BJ (cell line): ENCODE measurements at places on chromosomes 3 and 15.
A peak's percentile ranks its signal among the peaks of the same experiment; 100 is the strongest.

GRCh38 chr3:37145611-37146010 is 28.8 kb downstream of the LRRFIP2 start:
- no peak for DNase-seq

GRCh38 chr3:52240059-52240885 is 1.3 kb upstream of the TWF2 start:
- peak; percentile 77 for DNase-seq

DNA sequence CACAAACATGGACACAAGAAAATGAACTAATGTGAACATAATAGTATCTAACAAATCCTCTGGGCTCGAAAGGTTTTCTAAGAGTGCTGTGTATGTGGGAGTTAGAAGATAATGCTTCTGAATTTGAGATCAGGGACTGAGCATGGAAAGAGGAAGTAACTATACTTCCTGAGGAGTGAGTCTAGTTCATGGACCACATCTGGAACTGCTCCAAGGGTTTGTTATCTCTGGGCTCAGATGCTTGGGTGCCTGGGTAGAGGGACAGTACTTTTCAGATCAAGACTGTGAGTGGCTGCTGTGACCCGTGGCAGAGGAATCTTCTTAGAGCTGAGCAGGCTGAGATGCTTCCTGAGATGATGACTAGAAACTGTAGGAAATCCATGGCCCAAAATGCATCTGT is 28.5 kb downstream of the TBC1D23 start:
- DNase-seq = no peak

- DNase-seq = no peak
Measured at GRCh38 chr3:126464093-126464492, 11.6 kb downstream of the ZXDC start.

DNA sequence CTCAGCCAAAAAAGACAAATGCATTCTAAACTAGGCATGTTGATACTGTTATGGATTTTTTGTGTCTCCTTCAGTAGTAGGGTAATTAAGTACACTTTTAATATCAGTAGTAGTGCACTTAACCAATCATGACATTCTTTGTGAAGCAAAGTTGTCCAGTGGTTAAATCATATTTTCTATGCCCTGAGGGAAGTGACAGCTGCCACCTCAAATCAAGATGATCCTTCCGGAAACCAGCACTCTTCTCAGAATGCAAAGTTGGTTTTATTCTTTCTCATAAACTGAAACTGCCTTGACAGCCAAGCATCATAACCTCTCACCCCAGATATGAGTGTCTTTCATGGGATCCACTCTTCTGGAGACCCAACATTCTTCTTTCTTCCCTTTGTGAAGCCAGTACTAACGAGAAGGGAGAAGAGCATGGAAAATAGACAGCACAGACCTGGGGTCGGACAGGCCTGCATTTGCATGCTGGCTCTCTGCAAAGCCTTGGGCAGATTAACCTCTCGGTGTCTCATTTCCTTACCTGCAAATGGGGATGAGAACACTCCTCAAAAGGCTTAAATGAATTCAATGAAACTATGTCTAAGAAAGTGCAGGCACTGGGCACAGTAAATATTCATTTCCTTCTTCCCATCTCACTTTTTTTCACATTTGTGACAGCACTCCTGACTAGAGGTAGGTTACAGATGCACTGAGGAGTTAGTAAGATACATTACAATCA is 13.2 kb downstream of the AAGAB start:
- DNase-seq = no peak

GRCh38 chr3:96576935-96577334 is 237.5 kb upstream of the EPHA6 start:
- no peak for DNase-seq

DNA sequence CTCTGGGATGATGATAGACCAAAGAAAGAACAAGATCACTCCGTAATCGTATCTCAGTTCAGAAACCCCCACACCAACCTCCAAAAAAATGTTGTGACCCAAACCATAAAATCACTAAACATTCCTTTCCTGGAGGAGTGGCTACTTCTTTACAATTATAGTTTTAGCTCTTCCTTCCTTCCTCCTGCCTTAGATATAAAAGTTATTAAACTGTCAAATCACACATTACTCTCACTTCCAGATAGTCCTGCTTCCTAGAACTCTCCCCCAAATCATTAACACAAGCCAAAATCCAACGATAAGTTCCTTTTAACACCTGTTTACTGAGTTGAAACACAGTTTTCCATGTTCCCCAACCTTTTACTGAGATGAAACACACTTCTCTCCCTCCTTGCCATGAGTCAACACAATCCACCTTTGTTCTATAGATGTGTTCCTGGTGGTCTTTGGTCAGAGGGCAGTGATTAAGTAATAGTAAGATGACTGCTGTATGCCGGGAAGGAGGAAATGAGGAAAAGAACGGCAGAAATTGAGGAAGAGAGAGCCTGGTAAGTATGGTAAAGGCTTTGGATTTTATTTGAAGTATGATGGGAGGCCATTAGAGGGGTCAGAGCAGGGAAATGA is 8.3 kb upstream of the CRYGS start:
- no peak for DNase-seq

DNA sequence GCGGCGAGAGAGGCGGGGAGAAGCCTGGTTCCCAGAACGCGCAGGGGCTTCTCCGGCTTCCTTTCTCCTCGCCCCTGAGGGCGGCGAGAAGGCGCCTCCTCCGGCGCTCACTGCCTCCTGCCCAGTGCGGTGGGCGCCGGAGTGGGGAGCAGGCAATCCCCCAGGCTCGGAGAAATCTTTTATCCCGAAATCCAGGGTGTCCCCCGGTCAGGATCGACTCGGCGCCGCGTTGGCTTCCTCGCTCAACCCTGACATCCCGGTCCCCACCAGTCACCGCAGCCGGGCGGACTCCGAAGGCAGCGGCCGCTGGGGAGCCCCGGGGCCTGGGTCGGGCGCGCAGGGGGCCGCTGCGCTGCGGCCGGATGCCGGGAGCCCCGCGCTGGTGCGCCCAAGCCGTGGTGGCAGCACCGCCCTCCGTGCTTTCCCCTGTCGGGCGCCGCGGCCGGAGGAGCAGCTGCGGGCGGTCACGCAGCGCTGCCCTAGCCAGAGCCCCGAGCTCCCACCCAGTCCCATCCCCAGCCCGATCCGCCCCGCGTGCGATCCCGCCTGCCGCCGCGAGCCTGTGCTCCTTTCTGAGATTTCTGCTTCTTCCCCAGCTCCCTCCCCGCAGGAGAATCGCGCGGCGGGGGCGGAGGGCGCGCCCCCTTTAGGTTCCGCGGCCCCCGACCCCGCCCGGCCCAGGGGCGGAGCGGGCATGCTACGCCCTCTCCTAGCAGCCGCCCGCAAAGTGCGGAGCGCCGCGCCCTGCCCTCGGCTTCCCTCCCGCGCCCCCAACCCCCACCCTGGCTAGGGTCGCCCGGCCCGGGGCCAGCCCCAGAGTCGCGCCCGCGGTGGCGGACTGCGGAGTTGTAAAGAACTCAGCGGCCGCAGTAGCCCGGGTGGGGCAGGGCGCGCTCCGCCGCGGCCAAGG is 683 bp upstream of the CACNA2D3 start:
- no peak for DNase-seq

DNA sequence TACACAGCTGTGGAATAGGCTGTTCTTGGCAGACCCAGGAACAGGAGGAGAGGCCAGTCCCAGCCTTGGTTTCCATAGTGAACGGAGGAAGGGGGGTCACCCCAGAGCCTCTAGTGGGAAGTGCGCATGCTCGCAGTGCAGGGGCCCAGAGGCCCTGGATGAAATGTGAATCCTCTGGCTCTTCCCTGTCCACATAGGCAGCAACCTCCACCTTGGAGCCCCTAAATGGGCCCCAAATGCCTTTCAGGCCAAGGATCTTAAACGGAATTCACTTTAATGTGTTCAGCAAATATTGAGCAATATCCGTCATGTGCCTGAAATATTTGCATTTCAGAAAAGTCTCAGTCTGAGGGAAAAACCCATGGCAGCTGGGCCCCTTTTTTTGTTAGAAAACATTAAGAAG is 3.3 kb upstream of the NDN start:
- DNase-seq = no peak

DNA sequence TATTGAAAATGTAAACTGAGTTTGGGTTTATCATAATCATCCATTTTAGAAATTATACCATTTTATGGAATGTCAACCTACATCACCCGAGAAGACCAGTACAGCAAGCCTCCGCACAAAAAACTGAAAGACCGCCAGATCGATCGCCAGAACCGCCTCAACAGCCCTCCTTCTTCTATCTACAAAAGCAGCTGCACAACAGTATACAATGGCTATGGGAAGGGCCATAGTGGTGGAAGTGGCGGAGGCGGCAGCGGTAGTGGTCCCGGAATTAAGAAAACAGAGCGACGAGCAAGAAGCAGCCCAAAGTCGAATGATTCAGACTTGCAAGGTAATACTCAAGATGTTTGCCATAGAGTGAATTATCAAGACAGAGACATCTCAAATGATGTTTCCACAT is 197.0 kb downstream of the GHSR start:
- no peak for DNase-seq

GRCh38 chr3:97613139-97613538 is 151.4 kb upstream of the ARL6 start:
- DNase-seq = no peak

GRCh38 chr3:186075489-186075888 is 33.4 kb downstream of the ETV5 start:
- DNase-seq = no peak

DNA sequence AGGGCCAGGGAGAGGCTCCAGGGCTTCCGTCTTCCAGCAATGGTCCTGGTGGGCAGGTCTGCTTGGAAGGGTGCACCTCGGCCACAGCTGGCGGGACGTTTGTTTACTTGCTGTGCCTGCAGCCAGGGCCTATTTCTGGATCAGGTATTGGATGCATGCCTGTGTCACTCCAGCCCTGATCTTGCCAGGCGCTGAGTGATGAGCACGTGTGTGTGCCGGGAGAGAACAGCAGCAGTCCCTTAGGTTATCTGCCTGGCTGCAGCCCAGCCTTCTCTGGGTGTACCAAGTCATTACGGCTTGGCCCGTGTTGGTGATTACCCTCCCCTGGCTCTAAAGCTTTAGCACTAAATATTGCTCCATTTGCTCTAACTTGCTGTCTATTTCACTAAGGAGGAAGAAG is 14.9 kb downstream of the CCDC32 start:
- no peak for DNase-seq

DNA sequence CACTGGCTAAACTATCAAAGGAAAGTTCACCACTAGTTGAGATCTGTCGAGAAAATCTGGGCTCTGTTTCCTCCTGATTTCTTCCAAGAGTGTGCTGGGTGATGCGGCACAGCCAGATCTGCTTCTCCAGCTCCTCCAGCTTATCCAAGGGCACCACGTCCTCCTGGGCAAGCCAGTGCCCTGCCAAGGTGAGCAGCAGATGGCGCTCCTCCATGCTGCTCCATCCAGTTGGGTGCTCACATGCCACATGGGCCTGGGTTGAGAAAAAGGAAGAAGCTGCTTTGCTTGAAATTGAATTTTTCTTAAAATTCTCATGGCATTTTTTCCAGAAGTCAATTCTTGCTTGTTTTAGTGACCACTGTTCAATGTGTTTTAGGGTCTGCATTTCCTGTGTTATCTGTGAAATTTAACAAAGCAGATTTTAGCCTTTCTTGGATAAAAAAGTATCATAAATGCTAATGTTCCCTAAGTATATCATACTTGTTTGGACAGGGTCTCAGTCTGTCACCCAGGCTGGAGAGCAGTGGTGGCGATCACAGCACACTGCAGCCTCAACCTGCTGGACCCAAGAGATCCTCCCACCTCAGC is 47.3 kb downstream of the EIF3J start:
- DNase-seq = no peak

DNA sequence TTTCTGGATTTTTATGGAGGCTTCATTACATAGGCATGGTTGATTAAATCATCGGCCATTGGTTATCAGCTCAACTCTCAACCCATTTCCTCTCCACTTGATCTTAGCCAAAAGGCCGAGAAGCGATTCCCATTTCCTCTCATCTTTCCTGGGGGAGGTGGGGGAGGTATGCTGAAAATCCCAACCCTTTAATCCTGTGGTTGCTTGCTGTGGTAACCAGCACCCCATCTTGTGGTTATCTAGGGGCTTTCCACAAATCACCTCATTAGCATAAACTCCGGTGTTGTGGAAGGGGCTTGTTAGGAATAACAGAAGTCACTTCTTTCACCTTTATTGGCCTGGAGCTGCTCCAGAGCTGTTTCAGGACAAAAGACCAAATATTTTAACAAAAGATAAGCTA is 20.9 kb downstream of the PDE8A start:
- no peak for DNase-seq

DNA sequence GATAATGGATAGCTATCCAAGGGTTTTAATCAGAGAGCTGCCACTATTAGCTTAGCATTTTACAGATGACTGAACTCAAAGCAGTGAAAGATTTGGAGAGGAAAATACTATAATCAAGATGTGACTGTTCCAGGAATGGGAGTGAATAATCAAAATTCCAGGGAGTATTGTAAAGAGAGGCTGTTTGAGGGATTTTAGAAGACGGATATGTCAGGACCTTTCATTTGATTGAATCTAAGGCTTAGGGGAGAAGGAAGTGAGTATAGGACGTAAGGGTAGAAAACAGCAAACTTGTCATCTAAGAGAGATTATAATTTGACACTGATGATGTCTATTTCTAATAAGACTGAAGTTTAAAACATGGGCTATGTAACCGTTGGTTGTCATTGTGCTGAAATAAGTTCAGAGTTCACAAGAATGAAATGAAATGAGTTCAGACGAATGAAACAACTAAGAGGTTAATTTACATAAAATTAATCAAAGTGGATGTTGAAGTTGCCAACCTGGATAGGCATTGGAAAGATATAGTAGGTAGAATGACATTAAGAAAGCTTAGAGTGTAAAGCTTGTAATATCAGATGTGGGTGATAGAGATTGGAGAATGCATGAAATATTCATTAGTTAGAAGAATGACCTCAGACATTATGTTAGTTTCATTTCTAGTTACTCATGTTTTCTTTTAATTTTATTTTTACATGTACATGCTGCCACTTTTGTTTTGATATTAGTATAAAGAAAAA is 842.8 kb downstream of the SI start:
- no peak for DNase-seq

DNA sequence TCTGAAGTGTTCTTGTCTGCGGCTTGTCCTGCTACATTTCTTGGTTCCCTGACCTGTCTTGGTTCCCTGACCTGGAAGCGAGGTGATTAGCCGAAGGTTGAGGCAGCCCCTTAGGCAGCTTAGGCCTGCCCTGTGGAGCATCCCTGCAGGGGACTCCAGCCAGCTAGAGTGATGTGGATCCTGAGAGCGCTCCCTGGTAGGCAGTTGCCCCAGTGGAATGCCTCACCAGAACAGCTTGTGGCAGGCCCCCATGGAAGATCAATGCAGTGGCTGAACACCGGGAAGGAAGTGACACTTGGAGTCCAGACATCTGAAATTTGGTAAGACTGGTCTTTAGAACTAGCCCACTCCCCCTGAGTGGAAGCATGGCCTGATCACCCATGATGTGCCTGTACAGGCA is 5.5 kb upstream of the ROBO1 start:
- no peak for DNase-seq

GRCh38 chr3:116950301-116951055 is 240.9 kb downstream of the TUSC7 start:
- DNase-seq = no peak

- DNase-seq = no peak
Measured at GRCh38 chr3:148173851-148174250, 523.9 kb upstream of the AGTR1 start.

DNA sequence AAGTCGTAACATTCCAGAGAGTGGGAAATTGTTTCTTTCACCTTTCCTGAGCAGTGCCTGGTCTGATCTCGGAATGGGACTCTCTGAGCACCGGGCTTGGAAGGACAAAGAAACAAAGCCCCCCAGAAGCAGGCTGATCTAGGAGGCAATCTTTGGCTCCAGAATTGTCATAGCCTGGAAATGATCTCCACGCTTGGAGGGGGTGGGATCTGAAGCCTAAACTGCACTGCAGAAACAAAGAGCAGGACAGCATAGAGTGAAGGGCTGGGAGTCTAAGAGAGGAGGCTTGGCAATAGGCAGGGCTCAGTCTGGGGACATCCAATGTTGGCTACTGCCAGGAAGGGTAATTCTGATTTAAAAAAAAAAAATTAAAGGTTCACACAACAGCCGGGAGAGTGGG is 1.9 kb downstream of the CRABP1 start:
- no peak for DNase-seq
